ENCODE measurements at places on chromosomes 3 and 15.

DNA sequence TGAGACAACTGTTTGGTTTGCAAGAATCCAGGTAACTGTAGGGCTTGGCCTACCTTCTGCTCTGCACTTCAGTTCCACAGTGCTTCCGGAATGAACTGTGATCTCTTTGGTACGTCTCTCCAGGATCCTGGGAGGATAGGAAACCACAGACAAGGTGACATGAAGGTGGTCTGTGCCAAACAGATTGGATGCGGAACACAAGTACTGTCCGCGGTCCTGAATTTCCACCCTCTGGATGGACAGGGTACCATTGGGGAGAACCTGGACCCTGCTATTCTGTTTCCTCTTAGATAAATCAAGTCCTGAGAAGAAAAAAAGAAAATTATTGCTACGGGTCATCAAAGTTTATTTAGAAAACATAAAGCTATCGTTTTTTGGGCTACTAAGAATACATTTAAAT, 17.3 kb downstream of the IGSF10 start:
- DNase-seq: no peak

DNA sequence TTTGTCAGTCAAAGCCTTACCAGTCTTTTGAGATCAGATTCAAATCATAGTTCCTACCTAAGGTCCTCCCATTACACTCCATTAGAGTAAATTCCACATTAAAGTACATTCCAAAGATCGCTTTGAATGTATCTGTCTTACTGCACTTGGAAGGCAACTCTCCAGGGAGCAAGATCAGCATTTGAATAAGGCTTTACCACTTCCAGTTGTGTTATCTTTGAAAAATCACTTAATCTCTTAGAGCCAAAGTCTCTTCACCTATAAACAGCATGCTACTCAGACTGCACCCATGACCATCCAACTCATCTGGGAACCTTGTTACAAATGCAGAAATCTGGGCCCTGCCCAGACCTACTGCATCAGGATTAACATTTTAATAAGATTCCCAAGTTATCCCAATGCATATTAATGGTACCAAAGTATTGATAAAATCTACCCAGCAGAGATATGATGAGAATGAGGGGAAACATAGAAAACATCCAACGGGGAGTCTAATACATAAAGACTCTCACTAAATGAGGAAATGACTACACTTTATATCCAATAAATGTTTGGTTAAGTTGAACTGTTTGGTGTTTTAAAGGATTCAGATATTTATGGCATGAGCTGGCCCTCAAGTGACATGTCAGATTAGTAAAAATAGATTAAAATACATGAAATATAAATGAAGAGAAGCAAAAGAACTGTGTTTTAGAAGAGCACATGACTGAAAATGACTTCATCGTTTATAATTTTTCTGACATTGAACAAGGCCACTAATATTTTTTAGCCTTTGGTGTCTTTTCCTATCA, 75.9 kb downstream of the TNIK start:
- no peak for DNase-seq

DNA sequence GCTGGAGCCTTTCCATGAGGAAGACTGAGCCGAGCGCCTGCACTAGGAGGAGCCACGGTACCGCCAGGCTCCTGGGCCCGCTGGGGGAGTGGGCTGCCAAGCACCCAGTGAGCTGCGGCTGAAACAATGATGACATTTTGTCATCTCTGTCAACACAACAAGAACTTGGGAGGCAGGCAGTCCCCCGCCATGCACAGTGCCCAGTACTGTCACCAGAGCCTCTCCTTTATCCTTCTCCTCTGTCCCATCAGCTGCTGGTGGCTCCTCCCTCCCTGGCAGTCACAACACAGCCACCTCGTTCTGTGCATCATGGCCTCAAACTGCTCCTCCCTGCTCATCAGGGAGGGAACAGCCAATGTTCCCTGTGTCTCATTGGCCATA, 34.0 kb upstream of the PCSK6 start:
- DNase-seq: no peak

DNA sequence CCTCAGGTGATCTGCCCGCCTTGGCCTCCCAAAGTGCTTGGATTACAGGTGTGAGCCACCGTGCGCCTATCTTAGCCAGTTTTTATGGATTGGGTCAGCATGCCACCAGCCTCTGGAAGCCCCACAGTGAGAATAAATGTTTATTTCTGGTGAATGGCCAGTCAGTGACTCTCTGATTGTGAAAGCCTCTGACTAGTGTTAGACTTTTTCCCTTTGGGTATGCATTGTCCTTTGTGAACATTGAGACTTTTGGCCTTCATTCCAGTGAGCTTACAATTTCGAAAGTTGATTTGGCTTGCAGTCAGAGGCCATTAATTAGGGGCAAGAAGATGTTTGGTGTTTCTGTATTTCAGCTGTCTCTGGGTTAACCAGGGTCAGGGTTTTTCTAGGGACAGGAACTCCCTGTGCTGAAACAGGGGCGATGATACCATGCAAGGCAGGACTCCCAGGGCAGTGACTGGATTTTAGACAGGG, 274.5 kb upstream of the C2CD4B start:
- no peak for DNase-seq

DNA sequence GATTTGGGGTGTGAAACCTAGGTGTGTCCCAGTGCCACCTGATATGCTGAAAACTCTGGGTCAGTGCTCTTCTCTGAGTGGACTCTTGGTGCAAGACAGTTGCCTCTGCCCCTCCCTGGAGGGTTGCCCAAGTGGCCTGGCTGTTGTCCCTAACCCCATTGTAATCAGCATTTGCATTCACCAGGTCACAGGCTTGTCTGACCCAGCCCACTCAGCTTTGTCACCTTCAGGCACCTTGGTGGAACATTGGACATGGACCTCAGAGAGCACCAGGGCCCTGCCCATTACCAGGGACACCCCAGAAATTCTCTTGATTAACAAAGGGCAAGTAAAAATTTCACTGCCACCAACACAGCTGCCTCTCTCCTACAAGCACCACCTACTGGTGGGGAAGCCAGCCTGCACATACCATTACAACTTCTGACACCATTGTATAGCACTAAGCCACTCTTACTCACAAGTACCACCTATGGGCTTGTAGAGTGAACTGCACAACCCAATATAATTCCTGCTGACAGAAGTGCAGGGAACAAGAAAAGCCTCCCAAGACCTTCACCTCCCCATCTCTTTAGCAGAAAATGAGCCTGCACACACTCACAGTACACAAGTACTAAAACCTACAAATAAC, 324.6 kb downstream of the EPHA6 start:
- no peak for DNase-seq

DNA sequence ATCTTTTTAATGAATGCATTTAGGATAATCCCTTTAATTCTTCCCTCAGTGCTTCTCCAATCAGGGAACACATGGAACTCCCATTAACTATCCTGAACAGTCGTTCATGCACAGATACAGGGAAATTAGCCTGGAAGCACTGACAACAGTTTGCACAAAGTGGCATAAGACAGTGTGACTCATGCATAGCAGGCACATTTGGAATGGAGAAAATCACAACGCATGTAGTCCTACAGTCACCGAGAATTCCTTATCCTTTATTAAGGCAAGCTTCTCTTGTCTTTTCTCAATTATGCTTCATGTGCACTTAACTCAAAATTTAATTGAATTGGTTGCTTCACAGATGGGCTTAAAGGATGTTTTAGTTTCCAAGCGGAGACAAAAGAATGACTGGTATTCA, 155.0 kb upstream of the CRBN start:
- DNase-seq: no peak

DNA sequence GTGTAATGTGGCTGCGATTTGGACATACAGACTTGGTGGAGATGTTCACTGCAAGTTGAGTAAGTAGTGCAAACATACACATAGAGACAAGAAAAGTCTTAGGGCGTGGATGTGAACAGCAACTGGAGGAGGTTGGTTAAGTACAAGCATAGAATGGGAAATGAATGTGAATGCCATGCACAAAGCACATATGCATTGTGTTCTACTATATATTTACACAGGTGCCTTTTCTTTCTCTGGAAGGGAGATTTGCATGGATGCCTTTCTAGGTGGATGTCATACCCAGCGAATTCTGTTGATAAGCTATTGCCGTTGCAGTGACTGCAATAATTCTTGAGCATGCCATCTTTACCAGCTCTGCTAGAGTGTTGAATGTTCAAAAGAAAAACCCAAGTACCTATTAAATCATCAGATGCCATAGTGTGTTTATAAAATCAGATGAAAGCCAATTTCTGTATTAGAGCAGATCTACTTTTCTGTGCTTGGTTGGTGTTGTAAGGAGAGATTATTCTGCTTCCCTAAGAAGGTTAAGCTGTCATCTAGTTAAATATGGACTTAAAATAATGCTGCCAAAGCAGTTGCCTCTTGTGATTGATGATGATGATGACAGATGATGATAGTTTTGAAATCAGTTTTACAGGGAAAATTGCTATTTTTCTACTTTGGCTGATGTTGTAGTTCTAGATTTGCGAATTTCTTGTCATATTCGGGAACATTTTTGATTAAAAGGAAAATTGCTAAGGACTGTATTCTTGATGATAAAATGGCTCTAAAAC, 148.4 kb downstream of the CNTN4 start:
- no peak for DNase-seq

GRCh38 chr15:66948294-66948693, 117.1 kb upstream of the SMAD3 start:
- peak; percentile 52 for DNase-seq

- no peak for DNase-seq
Observed at GRCh38 chr3:18751514-18751913, 326.4 kb upstream of the SATB1 start.

- DNase-seq: no peak
Observed at GRCh38 chr3:146067048-146067447, 93.9 kb downstream of the PLOD2 start.

DNA sequence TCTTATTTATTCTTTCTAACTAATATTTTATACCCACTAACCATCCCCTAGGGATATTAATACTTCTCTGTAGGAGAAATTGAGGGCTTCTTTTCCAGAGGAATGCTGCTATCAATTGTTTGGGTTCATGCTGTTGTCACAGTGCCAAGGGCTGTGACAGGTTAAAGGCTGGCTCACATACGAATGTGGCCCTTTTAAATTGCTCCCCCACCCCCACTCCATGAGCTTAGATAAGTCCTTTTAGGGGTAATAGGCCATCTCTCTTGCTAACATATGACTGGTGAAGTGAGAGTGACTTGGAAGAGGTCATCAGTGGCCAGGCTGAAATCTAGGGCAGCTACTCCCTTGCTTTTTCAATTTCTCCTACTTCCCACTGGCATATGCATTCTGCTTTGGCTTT, 121.9 kb upstream of the DPH6 start:
- DNase-seq: no peak

All from activated CD4-positive, alpha-beta T cell treated with anti-CD3 and anti-CD28 coated beads for 36 hours (primary cell).